ENCODE measurements at places on chromosomes 2 and 18.

GRCh38 chr2:37306024-37306423, 18.6 kb downstream of the PRKD3 start:
- DNase-seq, result no peak

GRCh38 chr2:9287400-9288045, 80.9 kb downstream of the ASAP2 start:
- no peak for DNase-seq

DNA sequence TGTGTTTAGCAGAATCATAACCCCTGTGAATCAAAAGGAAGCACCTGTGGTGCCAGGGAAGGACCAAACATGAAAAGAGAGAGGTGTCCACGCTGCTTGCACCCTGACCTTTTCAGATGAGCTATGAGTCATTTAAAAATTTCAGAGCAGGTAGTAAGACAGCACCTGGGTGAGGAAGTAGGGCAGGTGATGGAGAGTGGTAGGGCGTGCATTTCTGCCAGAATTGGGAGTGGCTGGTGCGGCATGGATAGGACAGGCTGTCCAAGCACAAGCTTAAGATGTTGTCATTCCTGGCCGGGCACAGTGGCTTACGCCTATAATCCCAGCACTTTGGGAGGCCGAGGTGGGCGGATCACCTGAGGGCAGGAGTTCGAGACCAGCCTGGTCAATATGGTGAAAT, 36.8 kb downstream of the NPAS2 start:
- DNase-seq, result no peak

- no peak for DNase-seq
Measured at GRCh38 chr18:3162181-3162580, 57.6 kb downstream of the MYOM1 start.

DNA sequence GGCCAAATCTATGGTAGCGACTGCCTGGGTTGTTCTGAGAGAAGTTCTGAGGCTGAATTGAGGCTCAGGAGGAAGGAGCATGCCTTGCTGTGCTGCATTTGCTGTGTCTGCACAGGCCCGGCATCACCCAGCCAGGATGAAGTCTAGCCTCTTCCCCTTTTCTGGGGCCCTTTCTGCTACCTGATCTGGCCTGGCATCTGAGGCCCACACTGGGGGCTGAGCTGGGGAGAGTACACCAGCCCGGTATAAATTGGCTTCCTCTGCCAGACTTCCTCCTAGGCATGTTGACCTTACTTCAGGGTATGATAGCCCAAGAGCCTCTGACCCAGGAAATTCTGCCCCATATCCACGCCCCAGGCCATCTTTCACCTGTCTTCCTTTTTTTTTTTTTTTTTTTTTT, 30.0 kb downstream of the MRPL35 start:
- DNase-seq, result no peak

DNA sequence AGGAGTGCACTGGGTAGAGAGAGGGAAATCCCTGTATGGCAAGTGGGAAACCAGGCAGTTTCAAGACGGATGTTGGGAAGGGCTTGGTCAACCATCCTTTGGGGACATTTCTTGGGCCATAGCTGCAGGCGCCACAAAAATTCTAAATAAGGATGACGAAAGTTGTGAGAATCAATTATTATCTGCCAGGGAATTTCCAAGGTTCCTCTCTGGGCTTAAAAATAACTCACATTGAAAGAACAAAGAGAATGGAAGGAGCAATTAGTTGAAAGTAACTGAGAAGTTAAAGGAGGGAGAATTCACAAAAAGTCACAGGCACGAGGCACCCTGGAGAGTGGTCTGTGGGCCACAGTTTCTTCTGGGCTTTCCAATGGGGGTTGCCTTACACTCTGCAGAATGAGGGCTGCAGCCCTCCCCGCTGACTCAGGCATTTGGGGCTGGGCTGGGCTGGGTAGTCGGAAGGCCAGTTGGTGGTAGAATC, 195.7 kb downstream of the SMAD7 start:
- DNase-seq, result no peak

DNA sequence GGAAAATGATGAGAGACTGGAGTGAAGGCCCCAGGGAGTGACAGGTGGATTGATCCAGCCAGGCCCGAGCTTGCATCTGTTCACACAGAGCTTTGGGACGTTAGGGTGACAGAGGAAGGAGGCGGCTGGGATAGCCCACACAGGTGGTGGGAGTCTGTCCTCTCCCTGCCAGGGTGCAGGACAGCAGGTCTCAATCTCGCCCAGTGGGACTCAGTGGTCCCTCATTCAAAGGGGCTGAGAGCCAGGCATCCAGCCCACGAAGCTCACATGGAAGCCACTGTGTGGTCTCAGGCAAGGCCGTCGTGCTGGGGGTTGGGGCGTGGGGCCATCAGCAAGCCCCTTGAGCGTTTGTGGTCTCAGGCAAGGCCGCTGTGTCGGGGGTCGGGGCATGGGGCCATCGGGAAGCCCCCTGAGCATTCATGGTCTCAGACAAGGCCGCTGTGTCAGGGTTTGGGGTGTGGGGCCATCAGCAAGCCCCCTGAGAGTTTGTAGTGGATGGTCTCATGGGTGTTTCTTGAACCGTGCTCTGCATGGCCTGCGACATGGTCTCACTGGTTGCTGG, 8.3 kb downstream of the KCNG2 start:
- no peak for DNase-seq

DNA sequence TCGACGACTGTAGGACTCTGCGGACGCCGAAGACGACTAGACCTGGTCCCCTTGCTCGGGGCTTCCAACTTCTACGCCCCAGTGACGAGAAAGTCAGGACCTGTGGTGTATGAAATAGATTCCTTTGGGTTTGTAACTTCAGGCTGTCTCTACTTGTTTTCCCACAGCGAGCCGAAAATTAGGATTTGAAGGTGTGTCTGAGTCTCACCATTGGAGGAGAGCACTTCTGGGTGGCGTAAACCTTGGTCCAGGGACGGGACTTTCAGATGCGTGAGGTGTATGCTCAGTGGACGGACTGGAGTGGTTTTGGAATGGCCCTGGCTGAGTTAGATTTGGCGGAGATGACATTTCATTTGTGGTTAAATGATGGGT, 1.3 kb downstream of the BIRC6 start:
- no peak for DNase-seq

GRCh38 chr2:118122594-118123281, 34.5 kb downstream of the INSIG2 start:
- DNase-seq, result no peak

- no peak for DNase-seq
Measured at GRCh38 chr2:75751360-75751759, 40.6 kb upstream of the GCFC2 start.

GRCh38 chr2:142865924-142866323, 11.5 kb upstream of the KYNU start:
- no peak for DNase-seq

DNA sequence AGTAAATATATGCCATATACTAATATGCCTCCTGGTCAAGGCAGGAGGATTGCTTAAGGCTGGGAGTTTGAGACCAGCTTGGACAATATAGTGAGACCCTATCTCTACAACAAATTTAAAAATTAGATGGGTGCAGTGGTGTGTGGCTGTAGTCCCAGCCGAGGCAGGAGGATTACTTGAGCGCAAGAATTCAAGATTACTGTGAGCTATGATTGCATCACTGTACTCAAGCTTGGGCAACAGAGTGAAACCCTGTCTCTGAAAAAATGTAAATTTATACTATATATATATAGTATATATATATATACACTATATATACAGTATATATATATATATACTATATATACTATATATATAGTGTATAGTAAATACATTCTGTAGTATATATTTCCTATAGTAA, 30.0 kb upstream of the NPC1 start:
- DNase-seq, result no peak

DNA sequence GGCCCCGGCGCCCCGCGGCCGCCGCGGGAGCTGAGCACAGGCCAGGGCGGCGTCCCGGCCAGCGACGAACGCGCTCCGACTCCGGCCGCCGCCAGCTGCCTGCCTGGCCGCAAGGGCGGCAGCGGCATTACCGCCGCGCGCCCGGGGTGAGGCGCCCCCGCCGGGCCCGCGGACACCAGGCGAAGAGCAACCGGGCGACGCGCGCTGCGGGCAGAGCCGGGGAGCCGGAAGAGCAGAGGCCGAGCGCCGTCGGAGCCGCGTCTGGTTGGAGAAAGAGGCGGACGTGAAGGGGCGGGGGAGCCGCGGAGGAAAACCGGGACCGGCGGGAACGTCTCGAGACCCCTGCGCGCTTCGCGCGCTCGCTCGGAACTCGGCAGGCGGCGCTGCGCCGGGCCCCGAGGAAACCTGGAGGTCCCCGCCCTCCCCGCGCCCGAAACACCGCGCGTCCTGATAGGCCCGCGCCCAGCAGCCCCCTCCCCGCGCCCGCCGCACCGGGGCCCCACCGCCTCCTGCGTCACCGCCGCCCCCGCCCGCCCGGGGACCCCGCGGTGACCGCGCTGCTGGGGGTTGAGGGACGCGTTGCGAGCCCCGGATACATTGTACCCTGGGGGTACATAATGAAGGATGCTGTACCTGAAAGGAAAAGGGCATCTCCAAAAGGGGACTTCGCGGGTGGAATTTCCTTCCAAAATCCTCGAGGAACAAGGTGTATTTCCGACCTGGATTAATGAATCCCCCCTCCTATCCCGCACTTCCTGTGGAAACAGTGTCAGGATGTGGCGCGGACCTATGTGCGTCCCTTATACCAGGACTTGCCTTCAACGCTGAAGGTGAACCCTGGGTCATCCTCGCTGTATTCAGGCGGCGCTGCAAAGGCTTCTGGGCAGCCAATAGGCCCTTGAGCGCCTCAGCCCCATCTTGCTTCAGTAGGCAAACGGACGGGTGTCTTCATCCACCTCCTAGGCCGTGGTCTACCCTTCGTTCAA, 1.0 kb upstream of the B4GALT6 start:
- DNase-seq, result peak; percentile 56

- no peak for DNase-seq
Measured at GRCh38 chr18:57833441-57834101, 30.5 kb upstream of the ATP8B1 start.

GRCh38 chr2:64699712-64700111, 46.0 kb upstream of the SERTAD2 start:
- peak; percentile 14 for DNase-seq

GRCh38 chr2:74375838-74376237, 4.3 kb downstream of the DCTN1 start:
- no peak for DNase-seq

DNA sequence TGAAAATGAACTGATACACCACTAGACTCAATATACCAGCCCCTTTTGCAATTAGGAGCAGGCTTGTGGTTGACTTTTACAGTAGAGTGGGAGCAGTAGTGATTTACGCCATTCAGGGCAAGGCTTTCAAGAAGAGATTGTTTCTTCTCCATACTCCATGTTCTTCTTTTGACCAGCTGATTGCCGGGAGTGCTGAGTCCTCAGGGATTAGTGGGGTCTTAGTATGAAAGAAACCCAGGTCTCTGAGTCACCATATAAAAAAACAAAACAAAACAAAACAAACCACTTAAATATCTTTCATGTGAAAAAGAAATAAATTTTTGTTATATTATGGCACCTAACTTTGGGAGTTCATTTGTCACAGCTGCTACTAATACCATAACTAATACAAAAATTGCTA, 465.6 kb upstream of the TRIB2 start:
- no peak for DNase-seq

DNA sequence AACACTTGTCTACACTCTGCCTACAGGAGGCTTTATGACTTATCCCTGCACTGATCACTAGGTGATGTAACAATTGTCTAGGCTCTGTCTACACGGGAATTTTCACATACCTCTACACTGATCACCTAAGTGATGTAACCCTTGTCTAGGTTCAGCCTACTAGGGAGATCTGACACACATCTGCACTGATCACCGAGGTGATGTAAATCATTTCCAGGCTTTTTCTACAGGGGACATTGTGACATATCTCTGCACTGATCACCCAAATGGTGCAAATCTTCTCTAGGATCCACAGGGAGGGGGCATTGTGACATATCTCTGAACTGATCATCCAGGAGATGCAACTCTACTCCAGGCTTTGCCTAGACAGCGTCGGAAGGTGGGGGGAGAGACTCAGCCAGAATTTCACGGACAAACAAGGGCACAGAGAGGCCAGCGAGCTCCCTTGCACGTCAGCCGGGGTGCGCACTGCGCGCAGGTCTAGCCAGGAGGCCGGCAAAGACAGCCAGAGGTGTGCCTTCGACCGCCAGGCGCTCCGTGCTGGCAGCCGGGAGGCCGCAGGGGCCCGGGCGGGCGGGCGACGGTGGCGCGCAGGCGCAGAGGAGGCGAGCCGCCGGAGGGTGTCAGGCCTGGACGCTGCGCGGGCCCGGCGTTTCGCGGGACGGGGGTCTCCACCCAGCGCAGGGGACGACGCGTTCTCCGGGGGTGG, 46.9 kb upstream of the USP14 start:
- DNase-seq, result peak; percentile 71

GRCh38 chr2:74261204-74261864, 62.9 kb downstream of the MTHFD2 start:
- DNase-seq, result no peak

DNA sequence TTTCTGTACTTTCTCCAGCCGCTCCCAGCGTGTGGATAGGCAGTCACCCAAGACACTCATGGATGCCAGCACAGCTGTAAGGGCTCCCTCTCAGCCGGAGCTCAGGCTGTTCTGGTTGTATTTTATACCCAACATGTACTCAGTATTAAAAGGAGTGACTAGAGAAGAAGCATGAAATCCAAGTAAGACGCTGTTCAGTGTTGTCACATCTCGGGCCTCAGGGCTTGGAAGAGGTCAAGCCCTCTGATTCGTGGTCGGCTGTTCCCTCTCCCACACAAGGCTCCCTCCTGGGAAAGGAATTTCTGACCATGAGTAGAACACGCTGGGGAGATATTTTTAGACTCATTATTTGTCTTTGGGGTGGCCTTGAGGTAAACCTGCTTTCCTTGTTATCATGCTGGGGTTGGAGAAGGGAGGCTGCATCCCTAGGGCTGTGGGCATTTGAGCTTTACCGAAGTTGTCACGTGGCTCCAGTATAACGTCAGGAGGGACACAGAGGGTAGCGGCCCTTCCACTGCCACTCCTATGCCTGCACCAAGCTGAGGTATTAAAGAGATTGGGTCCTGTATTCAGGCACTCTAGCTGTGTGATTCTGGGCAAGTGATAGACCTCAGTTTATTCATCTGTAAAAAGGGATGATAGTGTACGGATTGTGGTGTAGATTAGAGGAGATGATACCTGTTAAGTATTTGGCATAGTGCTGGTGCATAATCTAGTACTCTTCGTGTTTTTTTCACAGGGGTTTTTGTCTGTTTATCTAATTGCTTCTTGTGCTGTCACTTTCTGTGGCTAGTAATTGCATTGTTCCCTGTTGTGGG, 34.1 kb downstream of the HK2 start:
- no peak for DNase-seq

DNA sequence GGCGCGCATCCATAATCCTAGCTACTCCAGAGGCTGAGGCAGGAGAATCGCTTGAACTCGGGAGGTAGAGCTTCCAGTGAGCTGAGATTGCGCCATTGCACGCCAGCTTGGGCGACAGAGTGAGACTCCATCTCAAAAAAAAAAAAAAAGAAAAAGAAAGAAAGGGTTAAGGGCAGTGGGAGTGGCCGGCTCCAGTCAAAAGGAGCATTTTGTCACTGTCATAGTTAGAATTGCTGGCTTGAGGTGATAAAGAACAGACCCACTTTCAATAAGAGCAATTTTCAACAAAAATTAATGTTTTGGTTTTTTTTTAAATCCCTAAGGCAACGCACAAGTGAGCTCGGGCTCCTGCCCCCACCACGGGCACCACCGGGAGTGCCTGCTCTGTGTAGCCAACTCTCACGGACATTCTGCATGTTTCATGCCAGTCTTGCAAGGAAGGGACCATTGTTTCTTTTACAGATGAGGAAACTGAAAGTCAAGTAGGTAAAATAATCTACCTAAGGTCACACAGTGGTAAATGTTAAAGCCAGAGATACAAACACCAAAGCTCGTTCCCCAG, 8.5 kb downstream of the CIB4 start:
- no peak for DNase-seq

All from activated T-cell treated with anti-CD3 and anti-CD28 coated beads for 48 hours (primary cell).